ENCODE measurements at places on chromosomes 6 and 20.

DNA sequence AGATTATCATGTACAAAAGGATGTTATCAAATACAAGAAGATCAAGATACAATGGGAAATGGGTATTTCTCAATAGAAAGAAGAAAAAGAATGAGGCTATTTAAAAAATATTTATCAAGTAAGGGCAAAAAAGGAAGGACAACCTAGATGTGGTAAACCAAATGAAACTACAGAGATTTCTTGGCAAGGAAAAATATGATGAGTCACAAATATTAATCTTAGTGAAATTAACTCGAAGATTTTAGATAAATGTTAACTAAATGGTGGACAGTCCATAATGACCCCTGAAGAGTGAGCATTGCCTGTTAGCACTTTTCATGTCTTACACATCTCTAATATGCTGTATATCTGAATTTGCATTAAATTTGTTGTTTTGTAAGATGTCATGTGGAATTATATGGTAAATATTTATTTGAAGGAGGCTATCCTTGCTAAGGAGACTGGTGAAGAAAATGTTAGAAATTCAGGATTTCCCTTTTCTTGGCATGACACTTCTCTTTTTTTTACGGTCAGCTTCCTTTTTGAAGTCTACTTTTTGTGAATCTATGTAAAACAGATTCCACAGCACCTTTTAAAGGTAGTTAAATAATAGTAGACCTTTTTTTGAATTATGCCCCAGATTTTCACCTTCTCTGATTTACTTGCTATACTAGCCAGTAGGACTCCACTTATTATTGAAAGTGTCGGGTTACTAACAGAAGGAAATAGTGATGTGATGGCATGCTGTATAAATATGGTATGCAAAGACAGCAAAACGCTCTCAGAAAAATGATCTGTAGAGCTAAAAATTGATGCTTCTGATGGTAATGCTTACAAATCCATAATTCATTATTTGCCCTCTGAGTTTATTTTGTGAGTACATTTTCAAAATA is 120.5 kb downstream of the HIVEP1 start:
- DNase-seq: no peak

DNA sequence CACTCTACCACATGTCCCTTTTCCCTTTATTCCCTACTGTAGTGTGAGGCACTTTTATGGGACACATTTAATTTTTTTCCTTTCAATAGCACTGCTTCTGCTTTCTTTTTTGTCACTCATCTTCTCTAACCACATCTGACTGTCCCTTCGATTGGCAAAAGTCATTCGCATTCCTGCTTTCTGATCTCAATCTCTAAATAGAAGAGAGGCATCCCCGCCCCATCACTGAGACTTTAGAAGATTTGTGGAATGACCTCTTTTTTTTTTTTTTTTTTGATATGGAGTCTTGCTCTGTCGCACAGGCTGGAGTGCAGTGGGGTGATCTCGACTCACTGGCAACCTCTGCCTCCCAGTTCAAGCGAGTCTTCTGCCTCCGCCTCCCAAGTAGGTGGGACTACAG is 9.1 kb downstream of the ZNF292 start:
- DNase-seq: no peak

DNA sequence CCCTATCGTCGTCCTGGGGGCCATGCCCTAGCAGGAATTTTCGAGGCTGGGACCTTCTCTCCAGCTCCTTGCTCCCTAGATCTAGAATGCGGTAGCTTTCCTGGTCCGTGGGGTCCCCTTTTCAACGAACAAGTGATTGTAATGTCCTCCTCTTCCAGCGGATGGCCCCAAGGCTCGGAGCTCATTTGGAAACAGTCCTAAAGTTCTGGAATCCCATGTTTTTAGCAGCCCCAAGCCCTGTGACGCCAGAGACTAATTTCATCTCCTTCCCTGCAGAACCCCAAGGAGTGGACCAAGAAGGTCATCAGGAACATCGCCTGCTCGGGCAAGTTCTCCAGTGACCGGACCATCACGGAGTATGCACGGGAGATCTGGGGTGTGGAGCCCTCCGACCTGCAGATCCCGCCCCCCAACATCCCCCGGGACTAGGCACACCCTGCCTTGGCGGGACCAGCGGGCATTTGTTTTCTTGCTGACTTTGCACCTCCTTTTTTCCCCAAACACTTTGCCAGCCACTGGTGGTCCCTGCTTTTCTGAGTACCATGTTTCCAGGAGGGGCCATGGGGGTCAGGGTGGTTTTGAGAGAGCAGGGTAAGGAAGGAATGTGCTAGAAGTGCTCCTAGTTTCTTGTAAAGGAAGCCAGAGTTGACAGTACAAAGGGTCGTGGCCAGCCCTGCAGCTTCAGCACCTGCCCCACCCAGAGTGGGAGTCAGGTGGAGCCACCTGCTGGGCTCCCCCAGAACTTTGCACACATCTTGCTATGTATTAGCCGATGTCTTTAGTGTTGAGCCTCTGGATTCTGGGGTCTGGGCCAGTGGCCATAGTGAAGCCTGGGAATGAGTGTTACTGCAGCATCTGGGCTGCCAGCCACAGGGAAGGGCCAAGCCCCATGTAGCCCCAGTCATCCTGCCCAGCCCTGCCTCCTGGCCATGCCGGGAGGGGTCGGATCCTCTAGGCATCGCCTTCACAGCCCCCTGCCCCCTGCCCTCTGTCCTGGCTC is 48.5 kb downstream of the PYGB start:
- DNase-seq: no peak

DNA sequence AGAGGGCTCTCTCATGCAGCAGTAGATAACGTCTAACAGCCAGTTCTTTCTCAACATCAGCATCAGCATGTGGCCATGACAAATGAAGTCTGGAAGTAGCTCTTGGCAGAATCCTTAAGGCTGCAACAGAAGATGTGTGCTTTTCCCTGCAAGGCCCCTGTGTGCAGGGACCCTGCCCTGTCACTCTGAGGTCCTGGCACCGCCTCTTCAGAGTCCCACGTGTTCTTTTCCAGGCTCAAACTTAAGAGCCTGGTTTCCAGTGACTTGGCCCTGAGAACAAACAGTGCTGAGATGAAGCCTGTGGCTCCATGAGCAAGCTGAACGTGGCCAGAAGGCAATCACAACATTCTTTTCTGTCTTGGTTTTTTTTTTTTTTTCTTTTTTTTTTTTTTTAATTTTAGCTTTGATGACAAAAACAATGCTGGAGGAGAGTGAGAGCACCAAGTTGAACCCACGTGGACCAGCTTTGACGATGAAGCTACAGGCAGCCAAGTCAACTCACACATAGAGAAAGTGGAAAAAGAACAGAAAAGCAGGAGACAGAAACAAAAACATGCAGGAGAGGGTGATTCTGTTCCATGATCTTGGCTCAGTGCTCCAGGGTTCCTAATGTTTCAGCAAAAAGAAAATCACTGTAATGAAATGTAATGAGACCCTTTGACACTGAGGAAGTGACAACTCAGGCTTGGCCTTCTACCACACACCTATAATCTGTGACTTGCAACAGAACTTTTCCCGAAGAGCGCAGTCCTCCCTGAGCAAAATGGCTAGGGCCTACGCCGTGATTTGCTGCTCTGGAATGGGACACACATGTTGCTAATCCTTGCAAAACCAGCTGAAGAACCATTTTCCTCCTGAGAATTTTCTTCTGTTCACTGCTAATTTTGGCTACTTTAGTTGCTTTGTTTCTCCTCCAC is 86.1 kb downstream of the FOXC1 start:
- DNase-seq: no peak

DNA sequence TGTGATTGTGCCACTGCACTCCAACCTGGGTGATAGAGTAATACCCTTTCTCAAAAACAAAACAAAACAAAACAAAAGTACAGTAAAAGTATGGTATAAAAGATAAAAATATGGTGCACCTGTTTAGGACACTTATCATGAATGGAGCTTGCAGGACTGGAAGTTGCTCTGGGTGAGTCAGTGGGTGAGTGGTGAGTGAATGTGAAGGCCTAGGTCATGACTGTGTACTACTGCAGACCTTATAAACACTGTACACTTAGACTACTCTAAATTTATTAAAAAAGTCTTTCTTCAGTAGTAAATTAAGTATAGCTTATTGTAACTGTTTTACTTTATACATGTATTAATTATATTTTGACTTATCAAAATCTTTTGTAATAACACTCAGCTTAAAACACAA is 46.0 kb downstream of the ZFP64 start:
- no peak for DNase-seq

- DNase-seq: no peak
These were observed 560.8 kb downstream of the CD109 start for GRCh38 chr6:74256781-74257180.

- DNase-seq: no peak
These were observed 1.1 kb downstream of the CD164 start for GRCh38 chr6:109381061-109381746.

DNA sequence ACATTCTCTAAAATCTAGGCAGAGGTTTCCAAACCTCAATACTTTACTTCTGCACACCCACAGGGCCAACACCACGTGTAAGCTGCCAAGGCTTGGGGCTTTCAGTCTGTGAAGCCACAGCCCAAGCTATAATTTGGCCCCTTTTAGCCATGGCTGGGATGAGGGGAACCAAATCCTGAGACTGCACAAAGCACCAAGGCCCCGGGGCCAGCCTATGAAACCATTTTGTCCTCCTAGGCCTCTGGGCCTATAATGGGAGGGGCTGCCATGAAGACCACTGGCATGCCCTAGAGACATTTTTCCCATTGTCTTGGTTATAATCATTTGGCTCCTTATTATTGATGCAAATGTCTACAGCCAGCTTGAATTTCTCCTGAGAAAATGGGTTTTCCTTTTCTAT is 513.0 kb upstream of the ADGRB3 start:
- no peak for DNase-seq

DNA sequence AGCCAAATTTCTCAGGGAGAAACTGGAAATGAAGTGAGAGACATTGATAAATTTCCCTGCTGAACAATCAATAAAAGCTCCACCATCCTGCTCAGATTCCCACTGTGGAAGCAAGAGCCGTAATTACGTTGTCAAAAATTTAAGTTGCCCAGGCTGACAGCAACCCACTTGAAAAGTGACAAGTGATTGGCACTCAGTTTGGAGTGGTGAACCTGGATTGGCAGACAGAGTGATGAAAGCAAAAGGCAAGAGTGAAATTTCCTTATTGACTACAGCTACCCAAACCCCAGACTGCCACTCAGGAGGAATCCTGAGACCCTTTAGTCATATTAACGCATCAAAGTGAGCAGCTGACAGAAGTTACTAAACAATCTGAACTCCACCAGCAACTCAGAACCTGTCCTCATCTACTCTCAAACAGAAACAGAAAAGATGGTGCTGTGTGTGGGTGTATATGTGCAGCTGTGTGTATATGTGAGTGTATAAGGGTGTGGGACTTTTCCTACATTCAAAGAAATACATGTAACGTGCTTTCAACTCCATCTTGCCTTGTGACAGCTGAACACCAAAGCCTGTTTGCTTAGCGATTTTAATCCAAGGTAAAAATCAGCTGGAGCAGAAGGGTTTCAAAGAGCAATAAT is 157.4 kb downstream of the PKHD1 start:
- no peak for DNase-seq

DNA sequence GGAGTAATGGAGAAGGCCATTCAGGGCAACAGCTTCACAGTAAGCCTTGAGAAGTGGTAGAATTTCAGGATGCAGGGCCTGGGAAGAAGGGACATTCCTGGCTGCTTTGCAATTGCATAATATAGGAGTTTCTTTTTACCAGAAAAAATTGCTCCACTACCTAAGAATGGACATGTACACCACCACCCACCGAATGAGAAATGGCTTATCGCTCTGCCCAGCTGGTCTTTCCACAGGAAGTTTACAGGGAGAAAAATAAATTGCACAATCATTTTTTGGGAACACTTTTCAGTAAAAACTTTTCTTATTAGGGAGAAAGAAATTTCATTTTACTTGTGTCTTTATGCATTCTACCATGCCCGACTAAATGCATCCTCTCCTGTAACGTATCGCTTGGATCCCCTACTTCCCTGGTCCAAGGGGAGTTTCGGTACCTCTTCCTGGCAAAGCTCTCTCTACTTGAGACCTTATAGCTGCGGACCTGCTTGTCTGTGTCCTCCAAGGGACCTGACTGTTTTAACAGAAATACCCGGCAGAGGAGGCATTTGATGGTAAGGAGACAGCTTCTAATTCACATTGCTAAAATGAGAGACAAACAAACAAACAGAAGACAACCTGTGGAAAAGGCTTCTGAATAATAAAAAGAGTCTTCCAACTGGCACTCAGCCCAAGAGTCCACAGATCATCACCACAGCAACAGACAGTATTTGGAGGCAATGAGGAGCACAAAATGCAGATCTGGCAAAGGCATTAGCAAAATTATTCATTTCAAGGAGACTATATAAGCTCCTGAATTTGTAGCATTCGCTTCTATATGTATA is 54.2 kb downstream of the MAP3K5 start:
- DNase-seq: no peak

- DNase-seq: no peak
These were observed 12.6 kb downstream of the SYNJ2 start for GRCh38 chr6:157994125-157994795.

- no peak for DNase-seq
These were observed 34.2 kb upstream of the SUPT3H start for GRCh38 chr6:45411959-45412358.

- no peak for DNase-seq
These were observed 164.7 kb upstream of the AGPAT4 start for GRCh38 chr6:161438430-161439030.

GRCh38 chr6:134003542-134003951 is 48.9 kb downstream of the SLC2A12 start:
- DNase-seq: no peak

GRCh38 chr20:11676630-11677287 is 240.9 kb upstream of the BTBD3 start:
- DNase-seq: no peak

DNA sequence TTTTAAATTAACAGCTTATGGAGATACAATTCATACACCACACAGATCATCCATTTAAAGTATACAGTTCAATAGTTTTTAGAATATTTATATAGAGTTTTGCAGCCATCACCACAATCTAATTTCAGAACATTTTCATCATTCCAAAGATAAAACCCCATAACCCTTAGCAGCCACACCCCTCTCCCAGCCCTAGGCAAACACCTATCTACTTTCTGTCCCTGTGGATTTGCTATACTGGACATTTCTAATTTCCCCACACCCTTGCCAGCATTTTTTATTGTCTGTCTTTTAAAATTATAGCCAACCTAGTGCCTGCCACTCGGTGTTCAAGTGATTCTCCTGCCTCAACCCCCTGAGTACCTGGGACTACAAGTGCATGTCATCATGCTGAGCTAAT is 23.0 kb upstream of the AKAP7 start:
- DNase-seq: no peak

GRCh38 chr20:22555791-22556564 is 28.4 kb downstream of the FOXA2 start:
- DNase-seq: no peak

GRCh38 chr20:41306061-41306727 is 11.3 kb downstream of the ZHX3 start:
- DNase-seq: no peak

DNA sequence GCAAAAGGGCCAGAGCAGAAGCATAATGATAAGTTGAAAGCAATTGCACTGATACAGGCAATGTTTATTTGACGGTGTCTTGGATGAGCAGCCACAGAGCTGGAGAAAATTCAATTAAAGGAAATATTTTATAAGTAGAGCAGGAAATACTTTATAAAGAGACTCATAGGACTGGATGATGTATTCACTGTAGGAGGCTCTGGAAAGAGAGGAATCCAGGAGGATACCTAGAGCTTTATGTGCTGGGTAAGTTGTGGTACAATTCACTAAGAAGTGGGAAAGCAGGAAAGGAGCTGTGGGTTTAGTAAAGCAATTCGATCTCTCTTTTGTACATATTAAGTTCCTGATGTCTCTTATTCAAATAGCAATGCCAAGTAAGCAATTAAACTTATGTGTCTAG is 86.3 kb downstream of the C6orf118 start:
- DNase-seq: no peak

GRCh38 chr6:134029495-134030455 is 22.6 kb downstream of the SLC2A12 start:
- no peak for DNase-seq

- peak; percentile 66 for DNase-seq
These were observed 7.3 kb upstream of the YTHDF1 start for GRCh38 chr20:63223121-63223825.

Measured in natural killer cell treated with Interleukin-12 subunit alpha and Interleukin-12 subunit beta and Interleukin-15 and Interleukin-18, amount 100 ng/mL, for 72 hours (primary cell).